ENCODE measurements at places on chromosomes 16 and 17.

GRCh38 chr17:37741341-37742115 is 3.3 kb downstream of the HNF1B start:
- no peak for DNase-seq

- DNase-seq, result no peak
Observed at GRCh38 chr17:76154292-76154691, 13.2 kb upstream of the FOXJ1 start.

DNA sequence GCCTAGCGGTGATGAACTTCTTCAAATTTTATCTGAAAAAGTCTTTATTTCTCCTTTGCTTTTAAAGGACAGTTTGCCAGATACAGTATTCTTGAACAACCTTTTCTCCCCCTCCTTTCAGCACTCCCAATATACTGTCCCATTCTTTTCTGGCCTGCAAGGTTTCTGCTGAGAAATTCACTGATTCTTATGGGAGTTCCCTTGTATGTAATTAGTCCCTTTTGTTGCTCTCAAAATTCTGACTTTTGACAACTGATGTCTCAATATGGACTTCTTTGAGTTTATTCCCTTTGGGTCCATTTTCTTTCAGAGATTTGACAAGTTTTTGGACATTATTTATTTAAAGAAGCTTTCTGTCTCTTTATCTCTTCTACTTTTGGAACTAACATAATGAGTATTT is 39.4 kb downstream of the SDR42E1 start:
- no peak for DNase-seq

GRCh38 chr17:7186241-7186640 is 7.1 kb upstream of the ASGR1 start:
- no peak for DNase-seq

DNA sequence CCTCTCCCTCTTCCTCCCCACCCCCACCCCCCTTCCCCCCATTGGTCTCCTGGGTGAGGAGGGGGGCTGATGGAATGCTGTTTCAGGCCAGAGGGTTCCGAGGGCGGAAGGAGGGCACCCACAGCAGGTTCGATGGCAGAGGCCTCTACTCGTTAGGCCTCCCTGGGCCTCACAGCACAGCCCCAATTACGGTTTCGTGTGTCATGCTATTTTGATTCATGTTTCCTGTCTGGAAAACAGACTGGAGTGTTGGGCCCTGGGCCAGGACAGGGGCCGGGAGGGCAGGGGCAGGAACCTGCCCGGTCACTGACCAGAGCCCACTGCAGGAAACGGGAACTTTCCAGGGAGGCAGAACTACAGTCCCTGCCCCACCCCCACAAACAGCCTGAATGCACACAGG is 138.2 kb downstream of the C16orf95 start:
- DNase-seq, result peak; percentile 9

DNA sequence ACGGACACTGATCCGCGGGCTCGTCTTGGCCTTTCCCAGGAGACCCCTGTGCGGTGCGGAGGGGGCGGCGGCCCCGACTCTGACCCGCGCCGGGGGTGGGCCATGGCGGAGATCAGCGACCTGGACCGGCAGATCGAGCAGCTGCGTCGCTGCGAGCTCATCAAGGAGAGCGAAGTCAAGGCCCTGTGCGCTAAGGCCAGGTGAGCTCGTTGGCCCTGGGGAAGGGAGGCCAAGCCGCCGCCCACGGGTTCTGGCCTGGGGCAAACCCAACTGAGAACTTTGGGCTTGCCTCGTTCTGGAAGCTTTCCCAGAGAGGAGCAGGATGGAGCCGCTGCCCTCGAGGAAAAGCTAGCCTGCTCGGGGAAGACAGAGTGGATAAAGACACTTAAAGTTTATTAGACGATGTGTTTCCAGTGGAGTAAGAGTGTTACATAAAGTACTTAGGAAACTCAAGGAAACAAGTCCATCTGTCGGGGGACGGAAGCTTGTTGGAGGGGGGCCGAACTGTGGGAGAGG is 540 bp downstream of the PPP4C start:
- DNase-seq, result no peak
